ENCODE measurements at places on chromosomes 7 and 10.

DNA sequence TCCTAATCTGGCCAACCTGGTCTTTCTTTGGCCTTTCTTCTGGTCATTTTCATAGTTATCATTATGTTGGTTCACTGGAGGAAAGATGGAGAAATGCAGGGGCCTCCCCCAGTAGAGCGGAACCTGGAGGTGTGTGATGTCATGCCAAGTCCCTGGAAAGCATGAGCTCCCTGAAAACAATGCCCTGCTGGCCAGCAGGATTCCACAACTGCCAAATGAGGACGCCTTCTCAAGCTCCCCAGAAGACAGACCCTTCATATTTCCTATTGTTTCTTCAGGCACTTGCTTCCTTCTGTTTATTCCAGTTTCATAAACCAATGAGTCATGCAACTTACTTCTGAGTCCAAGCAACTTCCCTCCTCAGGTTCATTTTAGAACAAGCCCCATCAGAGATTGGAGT is 339.0 kb downstream of the GATA3 start:
- DNase-seq, result no peak

DNA sequence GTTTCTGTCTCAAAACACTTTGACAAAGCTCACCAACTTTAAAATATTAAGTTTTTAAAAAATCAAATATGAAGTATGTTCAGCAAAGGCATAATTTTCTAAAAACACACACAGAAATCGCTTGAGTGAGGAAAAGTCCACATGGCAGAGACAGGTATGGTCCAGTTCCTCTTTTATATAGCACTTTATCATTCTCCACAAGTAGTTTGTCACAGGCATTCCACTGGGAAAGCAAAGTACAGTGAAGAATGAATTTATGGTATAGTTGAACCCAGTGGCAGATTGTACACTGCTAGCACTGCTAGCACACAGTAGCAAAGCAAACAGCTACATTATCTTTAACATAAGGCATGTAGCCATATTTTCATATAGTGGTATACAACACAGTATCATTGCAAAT is 102.3 kb downstream of the HECTD2 start:
- peak; percentile 70 for DNase-seq

DNA sequence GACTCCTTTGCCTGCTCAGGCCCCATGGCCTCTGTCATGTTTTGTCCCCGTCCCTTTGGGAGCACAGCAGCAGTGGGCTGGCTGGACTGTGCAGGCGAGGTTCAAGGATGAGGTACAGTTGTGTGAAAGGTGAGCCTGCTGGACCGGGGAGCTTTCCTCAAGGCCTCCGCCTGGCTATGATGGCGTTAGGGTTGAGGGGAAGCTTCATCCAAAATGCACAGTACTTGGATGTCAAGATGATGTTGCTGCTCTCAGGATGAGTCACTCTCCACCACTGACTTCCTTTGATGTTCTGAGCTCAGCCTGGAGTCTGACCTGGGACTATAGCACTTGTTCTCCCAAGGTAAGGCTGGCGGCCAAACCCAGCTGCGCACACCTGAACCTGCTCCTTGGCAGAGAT is 152.7 kb upstream of the SHH start:
- no peak for DNase-seq

DNA sequence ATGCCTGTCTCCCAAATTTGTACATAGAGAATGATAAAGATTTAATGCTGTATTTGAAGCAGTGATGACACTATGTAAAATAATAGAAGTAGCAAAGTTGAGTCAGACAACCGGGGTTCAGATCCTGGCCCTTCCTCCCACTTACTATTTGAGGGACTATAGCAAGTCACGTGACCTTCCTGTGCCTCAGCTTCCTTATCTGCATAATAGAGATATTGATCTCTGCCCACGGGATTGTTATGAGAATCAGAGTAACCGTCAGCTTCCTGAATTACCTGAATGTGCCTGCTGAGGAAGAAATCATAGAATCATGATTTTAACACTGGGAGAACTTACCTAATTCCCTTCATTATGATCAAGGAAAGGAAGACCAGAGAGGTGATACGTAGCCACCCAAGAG is 26.9 kb downstream of the CASP7 start:
- no peak for DNase-seq

- DNase-seq, result no peak
Measured at GRCh38 chr7:553636-554111, 34.0 kb upstream of the PDGFA start.

DNA sequence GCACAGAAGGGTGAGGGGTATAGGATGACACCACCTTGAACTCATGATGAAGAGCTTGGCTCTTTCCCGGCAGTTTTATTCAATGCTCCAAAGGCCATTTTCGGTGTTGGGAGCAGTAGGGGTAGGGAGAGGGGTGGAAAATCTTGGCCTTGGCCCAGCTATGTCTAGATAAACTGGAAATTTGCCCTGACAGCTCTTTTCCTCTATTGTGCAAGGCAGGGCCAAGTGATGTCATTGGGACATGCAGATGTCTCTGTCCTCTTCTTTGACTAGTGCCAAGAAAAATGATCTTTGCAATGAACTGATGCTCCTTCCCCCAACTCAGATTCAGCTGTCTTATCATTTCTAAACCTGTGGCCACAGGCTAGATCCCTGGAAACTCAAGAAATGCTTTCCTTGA is 27.7 kb upstream of the PRKCQ start:
- no peak for DNase-seq

All from small intestine (tissue), 16 donors.